Stimulated activated CD8-positive, alpha-beta memory T cell treated with anti-CD3 and anti-CD28 coated beads, Interleukin-2, amount 100 ng/mL, for 48 hours (primary cell): ENCODE measurements at places on chromosomes 4 and X.

DNA sequence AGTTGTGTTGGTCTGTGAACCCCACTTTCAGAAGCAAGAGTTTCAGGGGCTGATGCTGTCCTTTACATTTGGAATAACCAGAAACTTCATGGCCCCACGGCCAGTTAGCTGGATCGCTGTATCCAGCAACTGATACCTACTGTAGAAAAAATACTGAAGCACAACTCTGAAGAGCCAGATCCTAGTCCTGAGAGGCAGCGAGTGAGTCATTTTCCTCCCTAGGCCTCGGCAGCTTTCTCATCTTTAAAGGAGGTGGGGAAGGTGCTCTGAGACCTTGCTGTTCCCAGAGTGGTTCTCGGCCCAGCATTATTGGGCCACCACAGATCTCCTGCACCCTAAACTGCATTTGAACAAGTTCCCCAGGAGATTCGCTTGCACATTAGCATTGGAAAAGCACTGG, 63.2 kb downstream of the NHS start:
- no peak for DNase-seq

DNA sequence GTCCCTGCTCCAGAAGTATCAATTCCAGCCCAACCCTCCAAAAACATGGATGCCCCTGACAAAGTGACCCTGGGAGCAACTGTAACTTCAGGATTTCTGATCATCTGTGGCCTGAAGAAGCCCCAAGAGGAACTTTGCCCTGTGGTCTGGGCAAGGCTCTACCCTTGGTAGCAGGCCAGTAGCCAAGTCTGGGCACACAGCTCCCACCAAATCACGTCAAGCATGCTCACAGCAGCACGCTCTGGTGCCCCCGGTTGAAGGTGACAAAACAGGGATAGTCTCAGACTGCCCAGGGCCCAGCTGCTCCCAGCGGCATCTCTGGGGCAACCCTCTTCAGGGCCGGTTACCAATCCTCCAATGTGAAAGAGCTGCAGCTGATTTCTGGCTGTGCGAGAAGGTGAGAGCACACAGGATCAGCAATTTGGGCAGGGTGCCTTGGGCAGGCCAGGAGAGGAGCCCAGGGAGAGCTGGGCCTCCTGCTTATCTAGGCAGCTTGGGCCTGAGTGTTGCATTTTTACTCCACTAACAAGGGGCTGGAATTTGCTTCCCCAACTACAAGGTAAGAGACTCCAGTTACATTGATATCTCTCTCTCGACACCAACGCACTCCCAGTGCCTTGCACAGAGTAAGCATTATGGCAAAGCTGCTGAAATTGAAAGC, 418.1 kb downstream of the BCOR start:
- DNase-seq, result no peak

DNA sequence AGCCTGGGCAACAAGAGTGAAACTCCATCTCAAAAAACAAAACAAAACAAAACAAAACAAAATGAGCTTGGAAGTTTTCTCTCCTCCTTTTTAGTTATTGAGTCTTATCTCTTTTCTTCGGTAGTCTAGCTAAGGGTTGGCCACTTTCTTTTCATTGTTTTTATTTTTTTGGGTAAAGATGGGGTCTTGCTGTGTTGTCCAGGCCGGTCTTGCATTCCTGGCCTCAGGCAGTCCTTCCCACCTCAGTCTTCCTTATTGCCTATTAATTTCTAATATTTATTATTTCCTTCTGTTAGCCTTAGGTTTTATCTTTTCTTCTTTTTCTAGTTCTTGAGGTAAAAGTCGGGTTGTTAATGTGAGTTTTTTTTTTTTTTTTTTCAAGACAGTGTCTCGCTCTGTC, 16.4 kb downstream of the METAP1 start:
- no peak for DNase-seq

DNA sequence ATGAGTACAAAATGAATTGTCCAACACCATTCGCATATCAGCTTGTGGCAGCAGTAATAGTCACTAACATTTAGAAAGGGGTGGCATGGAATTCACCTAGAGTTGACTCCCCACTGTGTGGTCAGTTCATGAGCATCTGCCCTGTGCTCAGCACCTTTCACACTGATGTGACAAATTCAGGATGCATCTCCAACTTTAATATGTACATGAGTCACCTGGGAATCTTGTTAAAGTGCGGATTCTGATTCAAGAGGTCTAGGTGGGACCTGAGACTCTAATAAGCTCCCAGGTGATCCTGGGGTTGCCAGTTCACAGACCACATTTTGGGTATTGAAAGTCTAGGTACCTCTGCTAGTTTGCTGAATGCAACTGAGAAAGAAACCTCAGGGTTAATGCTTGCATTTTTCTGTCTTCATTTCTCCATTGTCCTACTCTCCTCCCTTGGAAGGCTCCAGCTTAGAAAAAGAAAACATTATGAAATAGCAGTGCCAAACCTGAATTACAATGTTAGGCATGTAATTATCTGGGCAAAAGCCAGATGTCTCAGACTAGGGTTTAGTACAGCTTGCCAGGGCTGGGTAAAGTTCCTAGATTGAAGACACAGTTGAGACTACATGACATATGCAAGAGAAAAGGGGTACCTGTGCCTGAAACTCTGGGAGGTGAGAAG, 32.7 kb downstream of the TMSB4X start:
- no peak for DNase-seq

- no peak for DNase-seq
These were observed 38.6 kb downstream of the PJA1 start for GRCh38 chrX:69126642-69127041.

DNA sequence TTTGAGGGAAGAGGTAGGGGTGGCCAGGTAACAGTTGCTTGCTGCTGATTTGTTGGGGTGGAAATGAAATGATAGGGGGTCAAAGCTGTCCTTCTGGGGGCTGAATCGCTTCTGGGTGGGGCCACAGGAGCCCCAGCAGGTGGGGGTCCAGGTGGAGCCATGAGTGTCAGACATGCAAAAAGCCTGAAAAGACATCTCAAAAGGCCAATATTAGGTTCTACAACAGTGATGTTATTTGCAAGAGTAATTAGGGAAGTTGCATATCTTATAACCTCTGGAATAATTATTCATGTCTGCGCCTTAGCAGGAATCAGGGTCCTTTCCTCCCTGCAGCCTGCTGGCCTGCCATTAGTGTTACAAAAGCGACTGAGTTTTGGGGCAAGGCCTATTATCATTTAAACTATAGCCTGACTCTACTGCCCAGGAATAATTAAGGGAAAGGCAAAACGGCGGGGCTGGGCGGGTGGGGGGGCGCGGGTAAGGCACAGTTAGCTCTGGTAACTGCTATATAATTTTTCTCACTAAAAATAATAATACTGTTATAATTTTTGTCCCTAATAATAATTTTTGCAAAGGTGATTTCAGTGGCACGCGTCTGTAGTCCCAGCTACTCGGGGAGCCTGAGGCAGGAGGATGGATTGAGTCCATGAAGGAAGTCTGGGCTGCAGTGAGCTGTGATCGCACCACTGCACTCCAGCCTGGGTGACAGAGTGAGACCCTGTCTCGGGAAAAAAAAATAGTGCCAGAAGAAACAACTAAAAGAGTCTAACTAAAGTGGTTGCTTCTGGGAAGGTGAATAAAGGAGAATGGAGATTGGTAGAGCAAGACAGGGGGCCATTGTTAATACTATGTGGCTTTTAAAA, 145.7 kb downstream of the MAGEB17 start:
- DNase-seq, result no peak
